CD4-positive, alpha-beta T cell treated with Interleukin-12 subunit alpha and Interleukin-12 subunit beta, for 1 hour (primary cell): ENCODE measurements at places on chromosomes 16 and 17.

GRCh38 chr17:14827396-14827919, 437.7 kb downstream of the PMP22 start:
- DNase-seq, result no peak

- DNase-seq, result no peak
Observed at GRCh38 chr17:47401100-47401499, 77.3 kb downstream of the EFCAB13 start.

DNA sequence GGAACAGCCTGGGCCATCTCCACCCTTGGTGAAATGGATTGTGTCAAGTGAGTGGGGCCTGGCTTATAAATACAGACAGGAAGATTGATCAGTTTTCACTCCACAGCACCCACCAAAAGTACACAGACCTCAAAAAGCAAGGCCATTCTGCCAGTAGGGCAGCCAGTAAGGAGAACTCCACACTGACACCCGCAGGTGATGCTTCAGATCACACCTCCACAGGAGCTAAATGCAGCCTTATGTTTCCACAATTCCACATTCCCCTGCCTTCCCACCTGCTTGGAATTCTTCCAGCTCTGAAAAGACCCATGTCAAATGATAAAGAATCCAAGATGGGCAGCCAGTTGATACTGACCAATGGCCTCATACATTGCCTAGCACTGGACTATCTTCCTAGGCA, 191.1 kb downstream of the ZFHX3 start:
- DNase-seq, result no peak

GRCh38 chr17:65434878-65435277, 126.6 kb downstream of the AXIN2 start:
- DNase-seq, result no peak
